ENCODE measurements at places on chromosomes 7 and 10.

DNA sequence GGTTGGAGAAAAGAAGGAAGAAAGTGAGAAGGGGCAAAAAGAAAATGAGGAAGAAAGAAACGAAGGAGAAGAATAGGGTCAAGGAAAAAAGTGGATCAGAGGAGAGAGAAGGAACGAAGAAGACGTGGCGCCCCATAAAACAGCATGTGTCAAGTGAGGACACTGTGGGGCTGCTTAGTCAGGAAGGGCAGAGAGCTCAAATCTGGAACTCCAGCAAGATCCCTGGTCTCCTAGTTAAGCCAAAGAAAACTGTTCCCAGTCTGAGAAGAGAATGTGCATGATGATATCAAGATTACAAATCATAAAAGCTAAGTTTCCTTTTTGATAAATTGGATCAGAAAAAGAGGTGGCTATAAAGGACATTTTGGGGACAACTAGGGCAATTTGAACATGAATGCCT lies 33.0 kb downstream of the CREB3L2 start:
- DNase-seq, result no peak

- DNase-seq, result no peak
Observed at GRCh38 chr7:78169992-78170391, 371.4 kb downstream of the PHTF2 start.

DNA sequence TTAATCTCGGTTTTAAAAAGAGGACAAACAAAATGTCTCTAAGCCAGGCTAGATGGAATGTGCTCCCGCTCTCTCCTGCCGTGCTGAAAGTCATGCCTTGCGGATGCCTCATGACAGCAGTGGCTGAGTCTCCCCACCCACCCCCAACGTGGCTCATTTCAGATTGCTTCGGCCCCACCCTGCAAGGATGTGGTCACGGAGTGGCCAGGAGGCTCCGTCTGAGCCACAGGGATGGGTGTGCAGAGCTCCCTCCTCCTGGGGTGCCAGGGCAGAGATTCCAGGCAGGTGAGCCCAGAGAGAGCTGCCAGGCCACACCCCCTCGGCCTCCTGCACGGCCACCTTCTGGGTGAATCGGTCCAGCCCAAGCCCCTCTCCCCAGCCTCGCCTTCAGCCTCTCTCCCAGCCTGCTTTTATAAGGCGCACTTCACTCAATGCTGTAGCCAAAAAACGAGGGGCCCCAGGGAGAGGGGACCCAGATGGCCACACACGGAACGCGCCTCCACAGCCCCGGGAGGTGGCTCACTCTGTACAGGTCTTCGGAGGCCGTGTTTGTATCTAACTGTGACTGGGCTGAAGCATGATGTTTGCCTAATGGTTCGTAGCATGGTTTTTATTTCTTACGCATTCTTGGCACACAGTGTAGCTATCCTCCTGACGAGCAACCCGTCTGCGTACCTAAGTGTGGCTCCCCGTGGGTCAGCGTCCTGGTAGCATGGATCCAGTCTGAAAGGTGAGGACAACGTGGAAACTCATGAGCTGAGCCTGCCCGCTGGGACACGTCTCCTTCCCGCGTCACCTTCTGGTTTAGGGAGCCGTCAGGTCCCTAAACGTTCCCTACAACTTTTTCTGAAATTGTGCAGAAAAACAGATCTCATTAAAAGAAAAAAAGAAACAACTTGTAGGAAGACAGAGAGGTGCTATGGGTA lies 413.8 kb upstream of the FOXK1 start:
- DNase-seq, result no peak

DNA sequence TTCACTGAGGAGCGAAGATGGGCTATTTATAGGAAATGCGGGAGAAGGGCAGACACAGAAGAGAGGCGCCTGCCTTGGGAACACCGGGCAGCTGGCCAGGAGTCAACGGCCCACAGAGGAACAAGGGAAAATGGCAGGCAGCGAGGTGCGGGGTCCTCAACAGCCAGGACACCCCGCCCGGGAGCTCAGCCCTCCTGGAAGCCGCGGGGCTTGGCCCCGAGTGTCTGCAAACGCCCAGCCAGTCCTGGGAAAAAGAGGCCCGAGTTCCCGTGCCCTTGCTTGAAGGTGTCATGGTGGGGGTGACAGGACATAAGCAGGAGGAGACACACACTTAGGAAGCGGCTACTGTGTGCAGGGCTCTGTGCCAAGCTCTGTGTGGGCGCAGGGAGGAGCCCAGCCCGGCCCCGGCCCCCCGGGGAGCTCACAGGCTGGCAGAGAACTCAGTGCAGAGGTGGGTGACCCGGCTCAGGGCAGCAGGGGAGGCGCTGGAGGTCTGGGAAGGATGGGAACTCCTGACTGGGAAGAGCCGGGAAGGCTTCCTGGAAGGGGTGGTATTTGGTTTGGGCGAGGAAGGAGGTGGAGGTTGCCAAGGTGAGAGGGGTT lies 79.9 kb downstream of the ELFN1 start:
- DNase-seq, result no peak

DNA sequence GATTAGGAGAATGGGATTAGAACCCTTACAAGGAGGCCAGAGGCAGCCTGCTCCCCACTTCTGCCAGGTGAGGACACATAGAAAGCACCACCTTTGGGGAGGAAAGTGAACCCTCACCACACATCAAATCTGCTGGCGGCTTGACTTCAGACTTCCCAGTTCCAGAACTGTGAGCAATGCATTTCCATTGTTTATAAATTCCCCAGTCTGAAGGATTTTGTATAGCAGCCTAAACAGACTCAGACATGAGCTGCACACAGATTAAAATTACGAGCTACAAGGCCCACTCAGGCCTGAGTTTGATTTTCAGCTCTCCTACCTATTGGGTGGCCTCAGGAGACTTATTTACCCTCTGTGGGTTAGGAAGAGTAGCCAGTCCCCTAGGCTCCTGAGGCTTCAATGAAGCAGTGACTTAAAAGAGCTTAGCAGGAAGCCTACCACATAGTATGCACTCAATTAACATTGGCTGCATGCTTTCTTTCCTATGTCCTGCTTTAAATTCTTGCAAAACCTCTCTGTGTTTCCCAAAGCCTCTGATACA lies 350.7 kb upstream of the ZMIZ1 start:
- peak; percentile 42 for DNase-seq

DNA sequence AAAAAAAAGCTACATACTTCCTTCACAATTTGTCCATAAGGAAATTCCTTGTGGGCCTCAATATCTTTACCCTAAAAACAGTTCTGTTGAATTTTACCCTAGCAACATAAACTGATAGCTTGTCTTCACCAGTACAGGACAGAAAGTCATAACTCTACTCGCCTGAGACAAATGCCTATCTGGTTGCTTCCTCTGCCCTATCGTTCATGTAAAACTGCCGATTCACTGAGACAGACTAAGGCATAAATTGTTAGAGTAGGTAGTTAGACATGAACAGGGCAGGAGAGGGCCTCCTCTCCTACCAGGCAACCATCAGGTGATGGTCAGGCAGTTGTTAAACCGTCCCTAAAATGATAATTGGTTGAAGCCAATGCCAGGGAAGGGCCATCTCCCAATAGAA lies 25.0 kb downstream of the IFIT3 start:
- DNase-seq, result no peak

DNA sequence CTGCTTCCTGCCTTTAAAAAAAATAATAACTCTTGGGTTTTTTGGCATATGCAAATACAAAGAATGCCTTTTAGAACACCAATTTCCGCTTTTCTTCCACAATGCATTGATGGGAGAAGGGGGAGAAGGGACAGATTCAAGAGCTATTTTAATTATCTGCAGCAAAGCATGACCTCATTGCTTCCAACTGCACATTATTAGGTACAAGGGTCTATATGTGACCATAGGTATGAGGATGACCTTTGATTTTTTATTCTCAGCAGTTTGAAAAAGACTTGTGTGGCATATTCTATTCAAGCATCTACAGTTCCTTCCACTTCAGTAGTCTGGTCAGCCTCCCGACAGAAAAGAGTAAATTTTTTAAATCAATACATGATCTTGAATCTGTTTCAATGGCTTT lies 39.7 kb downstream of the GRB10 start:
- DNase-seq, result no peak

DNA sequence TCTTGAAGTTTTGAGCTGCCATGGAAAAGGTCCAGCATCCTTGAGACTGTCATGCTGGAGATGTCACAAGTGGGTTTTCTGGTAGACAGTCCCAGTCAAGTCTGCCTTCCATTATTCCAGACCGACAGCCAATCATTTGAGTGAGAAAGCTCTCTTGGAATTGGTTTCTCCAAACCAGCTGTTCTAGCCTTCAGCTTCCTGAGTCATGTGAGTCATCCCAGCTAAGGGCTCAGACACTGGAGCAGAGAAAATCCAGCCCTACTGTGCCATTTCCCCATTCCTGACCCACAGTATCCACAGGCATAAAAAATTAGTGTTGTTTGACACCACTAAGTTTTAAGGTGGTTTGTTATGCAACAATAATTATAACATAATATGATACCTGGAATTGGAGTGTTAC lies 219.0 kb downstream of the ADRA2A start:
- DNase-seq, result no peak

DNA sequence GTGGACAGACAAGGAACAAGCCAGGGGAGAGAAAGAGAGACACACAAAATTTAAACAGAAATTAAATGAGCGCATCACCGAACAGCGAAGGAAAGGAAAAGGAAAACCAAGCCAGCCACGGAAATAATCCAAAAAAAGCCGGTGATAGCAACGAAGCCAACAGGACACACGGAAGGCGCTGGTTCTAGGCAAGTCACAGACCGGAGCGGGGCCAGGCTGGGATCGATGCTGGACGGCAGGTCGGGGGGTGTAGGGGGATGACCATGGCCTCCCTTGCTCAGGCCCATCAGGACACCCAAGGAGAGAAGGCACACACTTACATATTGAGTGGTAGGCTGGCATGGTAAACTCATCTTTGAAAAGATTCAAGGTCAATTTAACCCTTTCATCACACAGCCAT lies 202.5 kb upstream of the PTN start:
- DNase-seq, result no peak

DNA sequence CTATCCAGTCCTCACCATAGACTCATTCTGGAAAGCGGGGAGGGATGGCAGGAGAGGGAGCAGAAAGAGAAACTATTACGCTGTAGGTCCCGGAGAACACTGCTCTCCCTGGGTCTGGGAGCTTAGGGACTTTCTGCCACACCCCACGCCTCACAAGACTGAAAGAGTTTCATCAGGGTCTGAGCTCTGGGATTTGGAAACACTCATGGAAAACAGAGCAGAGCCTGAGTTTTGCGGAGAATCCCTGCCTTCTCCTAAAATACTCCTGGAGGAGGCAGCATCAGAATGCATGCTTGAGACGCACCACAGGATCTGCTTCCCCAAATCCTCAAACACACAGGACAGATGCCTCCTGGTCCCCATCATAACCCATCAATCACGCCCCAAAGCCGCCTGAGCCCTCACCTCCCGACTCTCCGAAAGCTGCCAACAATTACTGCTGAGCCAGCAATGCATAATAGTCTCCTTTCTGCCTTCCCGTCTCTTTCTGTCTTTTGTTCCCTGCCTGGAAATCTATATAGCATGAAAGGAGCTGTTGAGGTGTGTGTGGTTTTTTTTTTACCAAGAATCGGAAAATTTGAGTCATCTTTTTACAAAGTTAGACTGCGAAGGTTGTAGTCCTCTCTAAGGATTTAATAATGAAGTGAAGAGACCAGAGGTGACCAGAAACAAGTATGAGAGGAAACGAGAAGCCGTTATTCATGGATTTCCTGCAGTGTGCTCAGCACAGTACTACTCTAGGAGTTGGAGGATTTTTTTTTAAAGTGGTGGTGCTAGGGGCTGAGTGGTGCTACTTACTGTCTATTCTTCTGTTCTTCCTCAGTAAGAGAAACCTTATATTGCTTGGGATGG lies 37.7 kb downstream of the ASB13 start:
- DNase-seq, result peak; percentile 63

DNA sequence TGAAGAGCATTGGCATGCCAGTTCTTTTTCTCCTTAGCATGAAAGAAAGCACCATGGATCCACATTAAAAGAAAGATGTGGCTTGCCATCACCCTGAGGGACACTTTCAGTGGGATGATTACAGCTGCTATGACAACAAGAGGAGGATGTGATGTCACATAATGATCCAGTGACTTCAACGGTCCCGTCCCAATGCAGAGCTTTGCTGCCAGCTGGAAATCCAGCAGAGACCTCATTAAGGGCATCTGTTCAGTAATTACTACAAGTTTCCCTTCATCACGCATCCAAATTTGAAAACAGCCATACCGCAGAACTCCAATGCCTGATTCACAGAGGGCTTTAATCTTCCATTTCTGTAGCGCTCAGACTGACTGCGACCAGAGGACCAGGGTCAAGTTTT lies 206.6 kb downstream of the LSM5 start:
- no peak for DNase-seq

GRCh38 chr7:42407021-42407710 lies 170.2 kb upstream of the GLI3 start:
- no peak for DNase-seq

GRCh38 chr10:74824900-74825370 lies 1.5 kb upstream of the KAT6B start:
- no peak for DNase-seq

DNA sequence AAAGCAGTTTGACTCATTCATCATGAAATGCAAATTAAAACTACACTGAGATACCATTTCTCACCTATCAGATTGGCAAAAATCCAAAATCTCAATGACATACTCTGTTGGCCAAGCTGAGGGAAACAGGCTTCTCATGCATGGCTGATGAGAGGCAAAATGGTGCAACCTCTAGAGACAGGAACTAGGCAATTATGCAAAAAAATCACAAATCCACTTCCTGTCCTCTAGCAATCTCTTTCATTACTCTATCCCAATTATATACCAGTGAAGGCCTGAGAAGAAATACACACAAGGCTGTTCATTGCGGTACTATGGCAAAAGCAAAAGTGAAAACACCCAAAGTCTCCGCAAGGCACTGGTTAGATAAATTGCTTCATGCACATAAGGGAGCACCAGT lies 25.9 kb upstream of the PTPRN2 start:
- DNase-seq, result no peak

DNA sequence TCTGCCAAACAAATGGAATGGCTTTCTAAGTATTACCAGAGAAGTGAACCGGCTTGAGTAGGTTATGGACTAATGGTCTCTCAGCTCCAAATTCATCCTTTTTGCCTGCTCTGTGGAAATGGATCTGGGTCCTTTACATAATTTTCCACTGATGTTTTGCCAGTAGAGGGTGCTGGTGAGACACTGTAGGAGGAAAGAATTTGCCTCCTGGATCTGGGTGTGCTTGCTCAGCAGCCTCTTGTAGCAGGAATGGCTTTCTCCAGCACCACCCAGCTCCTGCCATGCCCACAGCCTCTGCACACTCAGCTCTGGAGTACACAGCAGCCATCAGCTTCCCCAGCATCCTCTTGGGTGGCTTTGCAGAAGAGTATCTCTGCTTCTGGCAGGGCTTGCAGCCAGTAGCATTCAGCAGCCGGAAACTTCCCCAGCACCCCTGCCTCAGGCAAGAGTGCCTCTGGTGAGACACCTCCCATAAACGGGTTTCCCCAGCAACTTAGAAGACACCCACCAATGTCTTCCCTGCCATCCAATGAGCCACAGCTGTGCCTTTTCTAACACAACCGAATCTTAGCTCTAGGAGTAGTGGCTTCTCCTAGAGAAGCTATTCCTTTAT lies 235.0 kb upstream of the PLPP4 start:
- peak; percentile 22 for DNase-seq

- no peak for DNase-seq
Observed at GRCh38 chr7:36571190-36571560, 153.1 kb downstream of the AOAH start.

- DNase-seq, result no peak
Observed at GRCh38 chr10:106682175-106682574, 482.3 kb downstream of the SORCS1 start.

Data from astrocyte of the cerebellum (primary cell).